A549 treated with AZD2906 at 1 μM for 4 hours (cell line): ENCODE measurements at places on chromosomes 3 and 15. TPM values are rescaled to one million over a fixed set of nuclear protein-coding genes. Genes with fewer than 3 reads are reported as not detected.

The CPA3 gene
- total RNA-seq = not detected in 5 replicates

The OXTR gene
- total RNA-seq = 8.5 to 10.1 TPM (median 9.5 TPM) in 5 replicates

The C3orf52 gene
- 8.9 to 12.3 TPM (median 10.6 TPM) in 5 replicates for total RNA-seq

The CDCP1 gene
- 6.5 to 8.4 TPM (median 6.6 TPM) in 5 replicates for total RNA-seq

The PLA2G4D gene
- total RNA-seq = not detected in 5 replicates

The P2RY1 gene
- total RNA-seq = 0.41 to 0.53 TPM (median 0.45 TPM) in 5 replicates

The ADGRG7 gene
- not detected in 5 replicates for total RNA-seq

The CYP8B1 gene
- 0.02 TPM in 1 of 5 replicates, not detected in the others for total RNA-seq

The ADAMTSL3 gene
- 0.27 to 0.41 TPM (median 0.37 TPM) in 5 replicates for total RNA-seq

The CCR9 gene
- total RNA-seq = 0.03 TPM in 2 of 5 replicates, not detected in the others

The IQCF5 gene
- not detected in 5 replicates for total RNA-seq

The SLC51A gene
- total RNA-seq = 0.11 TPM in 1 of 5 replicates, not detected in the others

The PLCH1 gene
- 0.72 to 0.92 TPM (median 0.85 TPM) in 5 replicates for total RNA-seq

The ST3GAL6 gene
- 0.68 to 1.00 TPM (median 0.86 TPM) in 5 replicates for total RNA-seq

The SLC12A1 gene
- total RNA-seq = not detected in 5 replicates

The RBPMS2 gene
- 5.9 to 8.8 TPM (median 8.3 TPM) in 5 replicates for total RNA-seq

The XYLB gene
- total RNA-seq = 3.1 to 4.3 TPM (median 3.4 TPM) in 5 replicates

The UNC13C gene
- 0.01 TPM in 1 of 5 replicates, not detected in the others for total RNA-seq

The TMEM212 gene
- total RNA-seq = not detected in 5 replicates

The ITGA11 gene
- 2.8 to 6.1 TPM (median 4.5 TPM) in 5 replicates for total RNA-seq

The POLQ gene
- 5.7 to 6.8 TPM (median 6.0 TPM) in 5 replicates for total RNA-seq

The ADAMTS17 gene
- 0.13 to 0.42 TPM (median 0.16 TPM) in 5 replicates for total RNA-seq

The GOLGA8R gene
- 0.14 to 0.34 TPM (median 0.21 TPM) in 5 replicates for total RNA-seq

The FGD5 gene
- 0.02 to 0.03 TPM (median 0.03 TPM) in 4 of 5 replicates, not detected in the other for total RNA-seq

The RASGRF1 gene
- 0.13 to 0.39 TPM (median 0.34 TPM) in 5 replicates for total RNA-seq

The CKMT1B gene
- 2.7 to 4.4 TPM (median 3.4 TPM) in 5 replicates for total RNA-seq

The ZPLD1 gene
- total RNA-seq = 0.02 to 0.06 TPM (median 0.03 TPM) in 4 of 5 replicates, not detected in the other

The TTLL13 gene
- total RNA-seq = 0.03 to 0.57 TPM (median 0.12 TPM) in 5 replicates

The RTP4 gene
- total RNA-seq = not detected in 5 replicates

The RPL14 gene
- 682 to 770 TPM (median 732 TPM) in 5 replicates for total RNA-seq

The LMAN1L gene
- 0.02 to 0.06 TPM in 2 of 5 replicates, not detected in the others for total RNA-seq

The SCG5 gene
- total RNA-seq = 1.4 to 2.1 TPM (median 1.9 TPM) in 5 replicates

The MAP1A gene
- 0.45 to 0.63 TPM (median 0.50 TPM) in 5 replicates for total RNA-seq

The POTEB gene
- total RNA-seq = not detected in 5 replicates

The ZNF80 gene
- total RNA-seq = not detected in 5 replicates

The GOLGA8H gene
- 1.9 to 3.4 TPM (median 2.5 TPM) in 5 replicates for total RNA-seq

The CLDN1 gene
- total RNA-seq = 15.3 to 20.2 TPM (median 18.5 TPM) in 5 replicates

The PPM1M gene
- 3.8 to 5.7 TPM (median 4.9 TPM) in 5 replicates for total RNA-seq

The ZDHHC19 gene
- 0.22 to 0.35 TPM (median 0.29 TPM) in 4 of 5 replicates, not detected in the other for total RNA-seq

The OR4M2 gene
- total RNA-seq = not detected in 5 replicates

The IL20RB gene
- 0.76 to 1.1 TPM (median 0.98 TPM) in 5 replicates for total RNA-seq

The SEMA7A gene
- 1.2 to 1.6 TPM (median 1.3 TPM) in 5 replicates for total RNA-seq

The SPRED1 gene
- 7.0 to 8.4 TPM (median 8.0 TPM) in 5 replicates for total RNA-seq
